ENCODE measurements at places on chromosomes 4 and X.
A peak's percentile ranks its signal among the peaks of the same experiment; 100 is the strongest.

DNA sequence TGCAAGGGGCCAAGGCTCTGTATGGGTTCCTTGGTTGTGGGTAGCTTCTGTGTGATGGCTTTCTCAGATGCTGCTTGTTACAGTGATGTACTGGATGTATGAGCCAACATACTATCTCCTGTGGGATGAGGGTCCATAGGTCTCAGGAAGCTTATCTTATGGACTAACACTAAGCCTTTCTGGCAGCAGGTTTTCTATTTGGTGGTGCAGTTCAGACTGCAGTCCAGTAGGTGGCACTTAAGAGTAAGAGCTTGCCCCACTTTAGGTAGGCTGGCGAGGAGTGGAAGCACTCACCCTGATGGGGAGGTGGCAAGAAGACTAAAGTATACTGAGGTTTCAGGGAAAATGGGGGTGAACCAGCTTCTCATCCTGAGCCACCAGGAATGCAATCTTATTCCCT is 306.7 kb upstream of the MAOA start:
- no peak for DNase-seq

GRCh38 chrX:153688911-153689590 is 1.3 kb downstream of the SLC6A8 start:
- DNase-seq: no peak

DNA sequence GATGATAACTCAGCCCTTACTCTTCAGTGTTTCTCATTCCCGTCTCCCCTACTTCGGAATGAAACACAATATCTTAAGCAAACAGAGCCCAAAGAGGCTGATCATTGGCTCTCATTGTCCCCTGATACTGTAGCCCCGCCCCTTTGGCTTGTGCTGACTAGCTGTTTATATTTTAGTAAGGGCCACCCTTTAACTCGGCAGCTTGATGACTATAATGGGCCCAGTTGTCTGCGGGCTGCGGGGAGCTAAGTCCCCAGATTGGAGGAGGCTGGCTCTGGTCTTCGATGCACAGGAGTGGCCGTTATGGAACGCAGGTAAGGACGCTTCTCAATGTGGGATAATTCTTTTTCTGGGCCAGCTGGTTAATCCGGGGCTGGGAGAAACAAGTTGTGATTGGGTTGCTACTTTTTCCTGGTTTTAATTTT is at the start of gene TRIM2:
Gene TRIM2 (plus strand): TSS at position 197 of the 425 bp plus-strand sequence. CDS start 88 bp downstream, at position 285.
- DNase-seq: peak; percentile 65

- DNase-seq: no peak
Measured at GRCh38 chrX:115573185-115573584, 12.2 kb downstream of the PLS3 start.

- DNase-seq: no peak
Measured at GRCh38 chrX:47209508-47210238, 8.8 kb upstream of the CDK16 start.

GRCh38 chr4:10684631-10685030 is at the start of gene CLNK:
CLNK (minus strand) TSS chr4:10684768; CDS start chr4:10667869, 16,899 bp downstream.
- DNase-seq: no peak

DNA sequence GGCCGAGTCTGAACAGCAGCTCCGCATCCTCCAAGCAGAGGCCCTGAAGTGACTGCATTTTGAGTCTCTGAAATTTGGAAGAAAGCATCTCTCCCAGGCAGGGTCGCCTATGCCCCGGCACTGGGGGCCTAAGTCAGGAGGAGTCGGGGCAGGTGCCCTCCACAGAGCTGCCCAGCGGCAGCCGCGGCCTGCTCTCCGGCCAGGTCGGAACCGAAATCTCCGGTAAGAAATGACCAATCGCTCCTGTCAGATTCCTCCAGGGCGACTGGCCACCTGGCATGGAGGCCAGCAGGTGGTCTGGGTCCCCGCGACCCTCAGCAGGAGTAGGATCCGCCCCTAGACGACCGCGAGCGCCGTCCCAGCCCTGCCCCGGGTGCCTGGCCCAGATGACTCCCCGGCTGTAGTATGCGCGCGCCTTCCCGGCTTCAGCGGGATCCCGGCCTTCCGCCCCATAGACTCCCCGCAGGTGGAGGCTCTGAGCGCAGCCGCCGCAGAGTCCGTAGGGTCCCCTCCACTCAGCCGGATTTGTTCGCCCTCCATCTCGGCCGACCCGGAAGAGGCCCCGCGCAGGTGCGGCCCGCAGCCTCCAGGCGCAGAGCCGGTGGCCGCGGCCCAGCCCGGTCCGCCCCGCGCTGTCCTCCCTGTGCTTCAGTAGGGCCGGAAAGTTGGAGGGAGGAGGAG is 1.5 kb downstream of the NKX1-1 start:
- no peak for DNase-seq

- no peak for DNase-seq
Measured at GRCh38 chr4:186728631-186729271, 5.1 kb upstream of the FAT1 start.

- DNase-seq: no peak
Measured at GRCh38 chr4:63458010-63458409, 951.2 kb downstream of the TECRL start.

DNA sequence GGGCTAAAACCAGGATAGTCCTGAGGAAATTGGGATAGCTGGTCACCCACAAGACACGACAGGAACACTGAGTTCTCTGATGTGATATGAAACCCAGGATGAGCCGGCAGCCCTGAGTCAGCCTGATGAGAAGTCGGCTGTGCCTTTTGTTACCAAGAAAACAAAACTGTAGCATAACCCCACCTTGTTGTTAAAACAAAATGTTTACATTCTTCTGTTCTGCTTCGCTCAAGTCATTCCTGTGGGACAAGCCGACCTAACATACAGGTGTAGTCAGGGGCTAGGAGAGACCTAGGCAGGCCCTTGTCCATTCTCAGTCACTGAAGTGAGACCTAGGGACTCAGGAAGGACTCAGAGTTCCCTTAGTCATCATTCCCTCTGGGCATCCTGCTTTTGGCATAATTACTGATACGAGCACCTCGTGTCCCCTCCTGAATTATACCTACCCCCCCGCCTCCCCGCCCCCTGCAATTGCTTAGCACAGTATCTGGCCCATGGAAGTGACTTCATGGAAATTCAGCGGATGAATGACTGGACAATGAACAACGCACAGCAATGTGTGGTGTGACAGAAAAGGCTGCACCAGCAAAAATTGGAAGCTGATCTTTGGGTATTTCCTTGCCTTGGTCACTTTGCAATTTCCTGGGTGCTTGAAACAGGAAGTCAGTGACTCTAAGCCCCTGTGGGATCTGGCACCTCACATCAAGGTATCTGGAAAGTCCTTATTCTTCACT is 31.9 kb upstream of the TLR2 start:
- no peak for DNase-seq

- DNase-seq: no peak
Measured at GRCh38 chr4:8907596-8908205, 36.1 kb upstream of the HMX1 start.

DNA sequence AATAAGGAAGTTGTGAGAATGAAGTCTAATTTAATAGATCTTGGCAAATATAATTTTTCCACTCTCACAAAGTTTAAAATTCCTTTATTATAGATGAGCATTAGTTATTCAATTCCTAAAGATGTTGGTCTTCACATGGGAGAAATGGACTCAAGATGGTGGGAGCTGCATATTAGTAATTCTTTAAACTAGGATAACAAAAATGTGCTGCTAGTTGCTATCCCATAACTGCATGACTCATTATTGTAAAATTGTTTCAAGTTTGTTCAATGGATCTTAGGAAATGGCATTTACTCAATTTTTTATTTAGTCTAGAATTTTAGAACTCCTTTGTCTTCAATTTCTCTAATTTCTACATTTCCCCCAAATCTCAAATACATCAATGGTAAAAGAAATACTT is 155.8 kb downstream of the ATP10D start:
- no peak for DNase-seq

- DNase-seq: no peak
Measured at GRCh38 chr4:174717828-174718227, 111.2 kb downstream of the GLRA3 start.

GRCh38 chr4:152424977-152425376 is 110.9 kb downstream of the FBXW7 start:
- no peak for DNase-seq

Measured in astrocyte of the cerebellum (primary cell).